ENCODE measurements at places on chromosomes 4 and X.

DNA sequence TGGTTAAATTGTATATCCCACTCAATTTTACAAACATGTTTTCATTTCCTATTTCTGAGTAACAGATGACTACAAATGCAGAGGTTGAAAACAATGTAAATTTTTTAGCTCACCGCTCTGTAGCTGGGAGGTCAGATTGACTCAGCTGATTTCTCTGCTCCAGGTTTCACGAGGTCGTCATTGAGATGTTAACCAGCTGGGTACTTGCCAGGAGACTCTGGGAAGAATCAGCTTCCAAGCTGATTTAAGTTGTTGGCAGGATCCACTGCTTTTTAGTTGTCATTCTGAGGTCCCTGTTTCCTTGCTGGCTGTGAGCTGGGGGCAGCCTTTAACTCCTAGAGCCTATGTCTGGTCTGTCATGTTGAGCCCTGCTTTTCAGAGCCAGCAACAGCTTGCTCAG lies 864.3 kb upstream of the AGA start:
- no peak for DNase-seq

DNA sequence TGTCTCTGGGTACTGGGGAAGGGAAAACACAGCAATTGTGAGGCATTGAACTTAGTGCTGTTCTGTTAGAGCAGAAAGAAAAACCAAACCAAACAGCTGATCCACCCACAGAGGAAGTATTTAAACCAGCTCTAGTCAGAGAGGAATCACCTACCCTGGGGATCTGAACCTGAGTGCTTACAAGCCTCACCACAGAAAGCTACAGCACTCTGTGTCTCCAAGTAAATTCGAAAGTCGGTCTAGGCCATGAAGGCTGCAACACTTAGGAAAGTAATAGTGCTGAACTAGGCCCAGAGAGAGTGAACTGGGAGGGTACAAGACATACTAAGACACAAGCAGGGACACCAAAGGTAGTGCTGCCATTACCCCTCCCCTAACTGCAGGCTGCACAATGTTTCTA lies 142.2 kb upstream of the CXorf51A start:
- no peak for DNase-seq

DNA sequence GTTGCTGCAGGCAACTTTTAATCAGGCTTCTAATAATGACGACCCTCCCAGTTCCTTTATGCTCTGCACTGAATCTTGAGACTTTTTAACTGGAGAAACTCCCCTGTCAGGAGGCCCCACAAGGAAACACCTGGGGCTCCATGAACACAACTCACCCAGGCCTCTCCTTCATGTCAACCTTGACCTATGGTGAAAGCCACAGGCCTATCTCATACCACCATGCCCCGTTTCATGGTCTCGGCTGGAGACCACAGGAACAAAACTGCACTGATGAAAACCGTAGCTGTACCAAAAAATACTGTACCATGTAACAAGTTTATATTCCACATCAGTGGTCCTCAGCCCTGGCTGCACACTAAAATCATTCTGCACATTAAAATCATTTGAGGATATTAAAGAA lies 57.0 kb downstream of the ZNF827 start:
- DNase-seq = no peak

DNA sequence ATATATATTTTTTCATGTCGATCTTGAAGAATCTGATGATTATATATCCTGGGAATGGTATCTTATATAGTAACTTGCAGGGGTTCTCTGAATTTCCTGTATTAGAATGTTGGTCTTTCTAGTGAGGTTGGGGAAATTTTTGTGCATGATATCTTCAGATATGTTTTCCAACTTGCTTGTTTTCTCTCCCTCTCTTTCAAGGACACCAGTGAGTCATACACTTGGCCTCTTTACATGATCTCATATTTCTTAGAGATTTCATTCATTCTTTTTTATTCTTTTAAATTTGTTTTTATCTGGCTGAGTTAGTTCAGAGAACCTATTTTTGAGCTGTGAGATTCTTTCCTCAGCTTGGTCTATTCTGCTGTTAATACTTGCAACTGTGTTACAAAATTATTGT lies 27.2 kb upstream of the C4orf17 start:
- DNase-seq = no peak

DNA sequence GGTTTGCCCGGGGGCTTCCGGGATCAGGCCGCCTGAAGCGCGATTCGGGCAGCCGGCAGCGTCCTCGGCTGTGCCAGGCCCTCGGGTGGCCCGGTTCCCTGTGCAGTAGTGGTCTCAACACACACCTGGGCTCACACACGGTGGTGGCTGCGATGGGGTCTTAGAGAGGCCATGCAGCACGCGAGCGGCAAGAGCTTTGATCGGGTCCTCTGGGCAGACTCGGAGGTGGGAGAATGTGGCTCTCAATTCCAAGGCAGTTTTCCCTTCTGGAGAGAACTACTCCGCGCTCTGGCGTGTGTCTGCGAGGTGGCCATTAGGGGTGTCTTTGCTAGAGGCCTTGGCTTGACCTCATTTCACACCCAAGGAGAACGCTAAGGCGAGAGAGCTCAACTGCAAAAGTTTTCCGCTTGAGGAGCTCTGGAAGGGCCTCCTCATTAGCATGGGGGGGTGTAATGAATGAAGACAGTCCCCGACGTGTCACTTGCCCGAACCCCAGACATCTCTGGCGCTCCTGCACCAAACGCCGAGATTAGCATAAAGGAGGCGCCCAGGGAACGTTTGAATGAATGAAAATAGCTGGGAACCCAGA lies 771 bp upstream of the RBPJ start:
- DNase-seq = peak; percentile 59

DNA sequence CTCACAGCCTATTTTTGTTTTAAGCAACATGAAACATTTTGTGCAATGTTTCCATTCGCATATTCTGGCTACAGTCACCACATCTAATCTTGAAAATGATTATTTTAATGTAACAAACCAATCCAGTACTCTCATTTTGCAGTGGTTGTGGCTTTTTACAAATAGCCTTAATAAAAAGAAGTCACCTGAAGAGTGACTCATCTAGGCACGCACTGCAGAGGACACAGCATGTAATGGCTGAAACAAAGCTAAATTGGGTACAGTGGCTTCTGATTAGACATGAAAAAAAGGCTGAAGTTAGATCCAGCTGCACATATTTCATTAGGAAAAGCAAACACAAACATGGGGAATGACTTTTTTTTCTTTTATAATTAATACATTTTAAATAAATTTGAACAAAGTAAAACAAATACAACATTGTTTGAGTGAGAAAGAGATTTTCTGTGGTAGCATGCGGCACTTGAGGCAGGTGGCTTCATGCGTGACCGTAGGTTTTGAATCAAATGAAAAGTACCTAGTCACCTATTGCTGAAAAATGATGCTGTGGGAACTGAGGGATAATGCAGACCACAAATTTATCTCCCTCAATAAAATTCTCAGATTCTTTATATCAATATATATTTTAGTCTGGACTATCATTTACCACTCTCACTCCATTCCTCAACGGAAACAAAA lies 240.8 kb upstream of the DDX53 start:
- DNase-seq = no peak

DNA sequence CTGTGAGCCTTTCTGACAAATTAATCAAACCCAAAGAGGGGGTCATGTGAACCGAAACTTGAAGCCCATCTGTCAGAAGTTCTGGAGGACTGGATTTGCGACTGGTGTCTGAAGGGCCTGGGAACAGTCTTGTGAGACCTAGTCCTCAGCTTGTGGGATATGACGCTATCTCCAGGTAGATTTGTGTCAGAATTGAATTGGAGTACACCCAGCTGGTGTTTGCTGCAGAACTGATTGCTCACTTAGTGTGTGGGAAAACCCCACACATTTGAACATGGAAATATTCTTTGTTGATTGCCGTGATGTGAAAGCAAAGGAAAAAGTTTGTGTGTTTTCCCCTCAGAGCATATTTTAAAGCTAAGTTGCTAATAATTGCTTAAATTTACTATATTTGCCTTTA lies 30.3 kb upstream of the TMSB15B start:
- no peak for DNase-seq

- peak; percentile 56 for DNase-seq
Measured at GRCh38 chr4:77827343-77827742, 8.2 kb upstream of the CNOT6L start.

- no peak for DNase-seq
Measured at GRCh38 chrX:3697220-3697684, 16.2 kb downstream of the PRKX start.

DNA sequence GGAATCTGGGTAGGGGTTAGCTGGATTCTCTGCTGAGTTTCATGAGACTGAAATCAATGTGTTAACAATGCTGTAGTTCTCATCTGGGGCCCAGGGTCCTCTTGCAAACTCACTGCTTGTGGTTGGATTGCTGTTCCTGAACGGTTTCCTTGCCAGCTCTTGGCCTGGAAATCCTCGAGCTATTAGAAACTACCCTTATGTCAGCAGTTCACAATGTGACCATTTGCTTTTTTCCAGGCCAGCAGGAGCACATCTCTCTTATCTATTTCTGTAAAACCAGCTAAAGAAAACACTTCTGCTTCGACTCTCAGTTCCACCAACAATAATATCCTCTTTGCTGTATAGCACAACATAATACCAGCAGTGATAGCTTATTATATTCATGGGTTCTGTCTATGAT lies 140.1 kb upstream of the TRAM1L1 start:
- DNase-seq = no peak

DNA sequence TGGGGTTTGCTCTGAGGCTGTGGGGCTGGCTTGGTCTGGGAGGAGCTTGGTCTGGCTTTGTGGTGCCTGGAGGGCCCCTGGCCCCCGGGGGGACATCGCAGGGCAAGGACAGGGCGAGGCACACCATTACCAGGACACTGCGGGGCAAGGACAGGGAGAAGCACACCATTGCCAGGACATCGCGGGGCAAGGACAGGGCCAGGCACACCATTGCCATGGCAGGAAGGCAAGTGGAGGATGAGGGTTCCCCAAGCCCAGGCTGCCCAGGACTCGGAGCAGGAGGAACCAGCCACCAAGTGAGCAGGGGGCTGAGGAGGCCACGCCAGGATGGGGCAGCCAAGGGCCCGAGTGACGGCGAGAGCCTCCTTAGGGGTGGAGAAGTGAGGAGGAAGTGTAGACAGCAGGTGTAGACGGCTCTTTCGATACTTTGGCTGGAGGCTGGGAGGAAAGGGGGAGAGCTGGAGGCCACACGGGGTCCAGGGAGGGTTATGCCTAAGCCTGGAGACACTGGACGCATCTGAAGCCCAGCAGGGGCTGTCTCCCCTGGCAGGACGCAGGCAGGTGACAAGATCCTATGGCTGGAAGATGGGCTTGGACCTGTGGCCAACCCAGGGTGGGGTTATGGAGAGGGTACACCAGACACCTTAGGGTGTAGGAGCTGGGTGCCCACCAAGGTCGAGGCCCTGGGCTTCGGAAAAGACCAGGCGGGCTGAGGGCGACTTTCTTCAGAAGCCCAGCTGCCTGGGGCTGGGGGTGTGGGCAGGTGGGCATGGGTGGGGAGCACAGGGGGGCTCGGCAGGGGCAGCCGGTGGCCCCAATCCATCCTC lies 7.3 kb downstream of the NKX1-1 start:
- DNase-seq = no peak

DNA sequence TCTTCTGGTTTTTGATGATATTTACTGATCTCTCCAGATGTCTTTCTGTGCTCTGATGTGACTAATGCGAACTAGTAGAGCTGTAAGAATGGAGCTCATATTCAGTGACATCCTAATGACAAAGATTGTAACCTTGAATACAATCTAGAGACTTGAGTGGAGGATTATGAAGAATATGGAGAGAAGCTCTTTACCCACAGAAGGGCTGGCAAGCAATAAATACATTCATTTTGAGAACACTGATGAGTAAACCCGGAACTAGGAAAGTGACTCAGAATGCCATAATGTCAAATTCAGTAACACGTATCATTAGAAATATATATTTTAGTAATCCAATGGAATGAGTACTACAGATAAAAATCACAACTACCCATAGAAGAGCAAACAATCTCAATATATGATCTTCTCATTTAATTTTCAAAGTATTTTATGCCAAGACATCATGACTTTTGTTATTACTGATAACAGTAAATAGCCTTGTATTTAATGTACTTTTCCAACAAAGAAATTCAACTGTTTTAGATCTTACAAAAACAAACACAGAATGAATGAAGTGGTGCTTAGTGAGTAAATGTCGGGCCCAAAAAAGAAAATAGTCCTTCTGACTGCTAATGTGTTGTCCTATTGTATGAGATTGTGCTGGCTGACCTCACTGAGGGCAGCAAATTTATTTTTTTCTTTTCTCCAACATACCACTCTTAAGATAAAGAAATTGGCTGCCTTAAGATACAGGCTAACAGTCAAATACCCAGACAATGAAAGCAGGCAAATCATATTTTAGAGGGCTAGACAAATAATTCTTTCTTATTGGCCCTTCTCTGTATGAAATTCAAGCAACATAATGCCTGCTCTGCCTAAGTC lies 49.2 kb upstream of the HDAC8 start:
- DNase-seq = no peak

GRCh38 chr4:15239866-15240265 lies 188.0 kb upstream of the C1QTNF7 start:
- no peak for DNase-seq

DNA sequence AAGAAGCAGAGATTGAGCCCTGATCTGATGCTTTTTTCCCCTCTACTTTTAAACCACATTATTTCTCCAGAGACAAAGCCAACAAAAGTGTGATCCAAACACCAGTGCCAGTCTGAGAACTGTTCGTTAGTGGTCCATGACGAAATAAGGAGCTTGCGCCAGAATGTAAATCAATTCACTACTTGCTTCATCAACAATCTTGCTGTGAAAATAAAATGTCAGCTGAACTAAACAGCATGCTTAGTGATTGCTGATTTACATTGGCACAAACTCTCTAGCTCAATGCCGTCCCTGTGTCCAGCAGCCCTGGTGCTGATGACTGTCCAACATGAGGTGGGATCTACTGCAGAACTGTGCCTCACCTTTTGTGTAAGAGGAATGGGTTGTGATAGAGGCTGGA lies 71.3 kb downstream of the SOX3 start:
- no peak for DNase-seq

GRCh38 chr4:70761276-70761816 lies 39.6 kb downstream of the RUFY3 start:
- no peak for DNase-seq

DNA sequence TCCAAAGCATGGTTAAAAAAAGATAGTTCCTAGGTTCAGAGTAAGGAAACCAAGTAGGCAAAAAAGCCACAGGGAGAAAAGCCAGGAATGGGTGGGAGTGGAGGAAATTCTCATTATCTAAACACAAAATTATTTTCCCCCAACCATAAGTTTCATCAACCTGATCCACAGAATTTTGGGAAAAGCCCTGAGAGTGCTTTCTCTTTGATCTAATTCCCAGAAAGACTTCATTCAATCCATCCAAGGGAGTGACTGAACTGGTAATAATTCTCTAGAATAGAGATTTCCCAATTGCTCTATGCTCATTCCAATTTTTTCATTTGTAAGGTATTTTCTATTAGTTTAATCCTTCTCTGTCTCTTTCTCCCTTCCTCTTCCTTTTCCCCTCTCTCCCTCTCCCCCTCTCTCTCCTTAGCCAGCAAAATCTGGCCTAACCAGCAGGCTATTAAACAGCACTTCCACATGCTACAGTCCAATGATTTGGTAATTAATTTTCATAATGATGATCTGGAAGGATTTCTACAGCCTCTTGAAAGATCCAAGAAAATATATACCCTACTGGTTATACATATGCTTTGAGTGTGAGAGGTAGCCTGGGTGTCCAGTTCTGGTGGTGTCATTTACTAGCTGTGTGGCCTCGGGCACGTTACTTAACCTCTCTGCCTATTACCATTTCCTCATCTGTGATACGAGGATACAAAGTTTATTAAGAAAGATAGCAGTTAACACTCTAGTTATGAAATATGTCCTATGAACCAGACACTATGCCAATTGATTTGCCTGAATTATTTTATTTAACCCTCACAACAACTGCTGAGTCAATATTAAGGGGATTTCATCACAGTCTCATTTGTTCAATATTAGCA lies 251.5 kb upstream of the RASGEF1B start:
- DNase-seq = no peak

GRCh38 chr4:176422001-176422400 lies 102.2 kb downstream of the SPCS3 start:
- DNase-seq = no peak

Measured in CD4-positive, alpha-beta T cell treated with Interleukin-17A for 1 hour (primary cell).